CD4-positive, alpha-beta T cell (primary cell): ENCODE measurements at places on chromosomes 1 and 21. TPM values are rescaled to one million over a fixed set of nuclear protein-coding genes. Genes with fewer than 3 reads are reported as not detected.
A peak's percentile ranks its signal among the peaks of the same experiment; 100 is the strongest.

GRCh38 chr1:233543338-233544255, 70.3 kb upstream of the KCNK1 start:
- no peak for DNase-seq

GRCh38 chr1:77175230-77175844, 43.9 kb downstream of the PIGK start:
- no peak for DNase-seq

DNA sequence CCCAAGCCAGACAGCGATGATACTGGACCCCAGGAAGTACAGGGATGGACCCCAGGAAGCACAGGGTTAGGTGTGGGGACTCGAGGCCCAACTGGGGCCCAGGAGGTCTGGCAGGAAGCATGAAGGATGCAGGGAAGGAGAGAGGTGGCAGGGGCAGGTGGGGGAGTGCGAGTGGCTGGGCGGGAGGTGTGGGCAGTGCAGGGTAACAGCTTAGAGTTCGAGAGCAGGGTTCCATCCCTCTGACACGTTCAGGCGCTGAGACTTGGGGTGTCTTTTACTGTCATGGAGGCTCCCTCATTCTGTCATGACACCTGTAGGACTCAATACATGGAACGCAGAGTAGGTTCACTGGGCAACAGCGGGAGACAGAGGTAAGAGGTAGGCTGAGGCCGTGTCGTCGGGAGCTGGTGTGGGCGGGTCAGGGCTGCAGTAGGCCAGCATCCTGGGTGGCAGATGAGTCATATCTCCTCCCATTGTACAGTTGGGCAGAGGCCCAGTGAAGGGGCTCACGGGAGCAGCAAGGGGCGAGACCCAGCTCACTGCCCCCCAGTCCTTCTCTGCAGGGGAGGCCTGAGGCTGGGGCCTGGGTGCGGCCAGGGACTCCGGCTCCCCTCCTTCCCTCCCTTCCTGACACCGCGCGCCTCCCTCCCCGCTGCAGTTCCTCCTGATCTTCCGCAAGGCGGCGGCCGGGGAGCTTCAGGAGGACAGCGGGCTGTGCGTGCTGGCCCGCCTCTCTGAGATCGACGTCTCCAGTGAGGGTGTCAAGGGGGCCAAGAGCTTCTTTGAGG, 11.6 kb upstream of the CTRC start:
- no peak for DNase-seq

Gene PGLYRP4
- total RNA-seq: not detected

- peak; percentile 72 for DNase-seq
Observed at GRCh38 chr1:89820422-89821321, at the start of gene LRRC8D. Gene LRRC8D, plus strand, starts transcription at chr1:89821032. Its CDS starts 112,037 bp downstream, at chr1:89933069.

- no peak for DNase-seq
Observed at GRCh38 chr1:105652109-105652508, 1404.4 kb upstream of the PRMT6 start.

DNA sequence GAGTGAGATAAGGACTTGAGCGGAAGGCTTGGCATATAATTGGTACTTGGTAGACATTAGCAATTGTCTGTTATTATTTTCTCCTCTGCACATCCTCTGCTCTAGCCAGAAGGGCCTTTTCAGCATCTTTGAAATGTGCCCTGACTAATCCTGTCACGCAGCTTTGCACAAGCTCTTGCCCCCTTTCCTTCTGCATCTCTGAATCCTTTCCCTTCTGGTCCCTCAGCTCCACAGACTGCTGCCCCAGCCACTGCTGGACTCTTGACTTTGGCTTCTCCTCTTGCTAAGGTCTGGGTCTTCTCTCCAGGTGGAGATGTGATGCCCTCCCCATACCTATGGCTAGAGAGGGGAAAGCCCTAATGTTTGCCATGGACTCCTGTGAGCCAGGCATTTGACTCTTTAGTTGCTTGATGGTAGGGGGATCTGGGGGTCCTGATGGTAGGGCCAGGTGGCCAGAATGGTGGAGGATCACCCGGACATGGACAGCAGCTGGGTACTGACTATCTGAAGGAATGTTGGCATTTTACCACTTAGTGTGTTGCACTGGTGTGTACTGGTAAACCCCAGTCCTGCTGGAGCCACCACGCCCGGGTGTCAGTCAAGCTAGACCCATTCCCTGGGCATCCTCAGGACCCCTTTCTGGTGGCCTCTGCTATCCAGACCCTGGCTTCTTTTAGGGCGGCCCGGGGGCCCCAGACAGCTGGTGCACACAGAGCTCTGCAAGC, 4.4 kb downstream of the HPCA start:
- no peak for DNase-seq

Gene RRP1
- 29.0 TPM for total RNA-seq

GRCh38 chr1:15325375-15326085, 78.5 kb downstream of the FHAD1 start:
- DNase-seq: no peak

DNA sequence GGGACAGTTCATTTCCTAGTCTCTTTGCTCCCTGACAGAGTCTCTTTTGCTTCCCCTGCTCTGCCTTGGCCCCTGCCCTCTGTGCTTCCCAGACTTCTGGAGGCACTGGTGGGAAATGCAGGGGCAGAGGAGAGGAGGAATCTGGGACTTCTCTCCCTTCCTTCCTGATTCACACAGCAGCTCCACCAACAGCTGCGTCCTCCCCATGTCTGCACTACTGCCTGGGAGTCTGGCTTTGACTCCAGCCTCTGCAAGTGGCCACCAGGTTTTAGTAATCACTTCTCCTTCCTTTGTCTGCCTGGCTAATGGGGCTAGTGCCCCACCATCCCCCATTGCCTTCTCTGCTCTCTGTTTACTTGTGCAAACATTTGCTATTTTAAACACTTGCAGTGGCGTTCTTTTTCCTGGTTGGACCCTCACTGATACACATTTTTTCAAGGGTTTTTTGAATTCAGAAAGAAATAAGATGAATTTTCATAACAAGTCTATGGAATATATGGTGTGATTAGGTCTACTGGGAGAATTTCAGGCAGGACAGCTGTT, 21.9 kb downstream of the FASLG start:
- no peak for DNase-seq

Gene GBP5
- total RNA-seq: 52.9 TPM
